Hair follicular keratinocyte (primary cell): ENCODE measurements at places on chromosomes 3 and 15. TPM values are rescaled to one million over a fixed set of nuclear protein-coding genes. Genes with fewer than 3 reads are reported as not detected.

The PLAAT1 gene
- 0.19 and 0.55 TPM in 2 replicates for total RNA-seq

The C3orf33 gene
- 1.1 and 1.4 TPM in 2 replicates for total RNA-seq

The EFCAB12 gene
- total RNA-seq = not detected in 2 replicates

The DUOX2 gene
- total RNA-seq = 0.39 TPM in 1 of 2 replicates, not detected in the other

The SLC12A1 gene
- not detected in 2 replicates for total RNA-seq

The RARB gene
- 0.42 TPM in 1 of 2 replicates, not detected in the other for total RNA-seq

The DUOXA2 gene
- total RNA-seq = not detected in 2 replicates

The CACNA2D2 gene
- total RNA-seq = not detected in 2 replicates

The CCDC191 gene
- total RNA-seq = 0.91 and 1.8 TPM in 2 replicates

The GOLGA8Q gene
- total RNA-seq = 1.2 TPM in 1 of 2 replicates, not detected in the other

The PPM1L gene
- 0.31 and 0.42 TPM in 2 replicates for total RNA-seq

The ALDH1A3 gene
- total RNA-seq = 1,053 and 2,778 TPM in 2 replicates

The BCL6 gene
- total RNA-seq = 3.0 and 4.9 TPM in 2 replicates

The ZNF662 gene
- total RNA-seq = 1.0 and 1.5 TPM in 2 replicates

The ZNF660 gene
- 0.55 and 0.72 TPM in 2 replicates for total RNA-seq

The SNX22 gene
- not detected in 2 replicates for total RNA-seq

The A4GNT gene
- not detected in 2 replicates for total RNA-seq

The RFT1 gene
- 19.4 and 26.8 TPM in 2 replicates for total RNA-seq
